ENCODE measurements at places on chromosomes 4 and X.

DNA sequence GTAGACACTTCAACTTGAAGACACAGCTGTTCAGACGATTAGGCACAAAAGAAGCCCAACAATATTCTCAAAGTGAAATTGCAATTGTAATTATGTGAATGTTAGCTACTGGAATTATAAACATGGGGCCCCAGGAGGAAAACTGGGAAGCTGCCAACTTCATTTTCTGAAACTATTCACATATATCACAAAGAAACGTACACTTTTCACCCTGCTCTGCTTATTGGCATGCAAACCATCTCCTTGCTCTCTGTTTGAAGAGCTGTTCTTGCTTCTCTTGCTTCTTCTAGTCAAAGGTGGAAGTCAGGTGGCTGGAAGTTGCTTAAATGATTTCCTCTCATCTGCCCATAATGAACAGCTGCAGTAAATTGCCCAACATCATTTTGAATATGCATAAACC, 320.1 kb downstream of the CFAP299 start:
- DNase-seq = no peak

DNA sequence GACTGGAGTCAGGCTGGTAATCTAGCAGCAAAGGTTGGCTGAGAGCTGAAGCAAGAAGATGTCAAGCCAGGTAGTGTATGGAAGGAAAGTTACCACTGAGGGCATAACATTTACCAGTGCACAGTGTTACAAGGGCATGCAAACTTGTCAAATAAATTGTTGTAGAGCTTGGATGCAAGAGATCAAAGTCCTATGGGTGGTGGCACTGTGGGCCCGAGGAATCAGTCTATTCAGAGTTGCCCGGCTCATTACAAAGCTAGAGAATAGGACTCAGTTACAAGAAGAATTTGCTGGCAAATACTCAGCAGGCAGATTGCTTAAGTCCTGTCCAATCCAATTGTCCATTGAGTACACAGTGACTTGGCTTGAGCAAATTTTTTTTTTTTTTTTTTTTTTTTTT, 2043.8 kb downstream of the ARAP2 start:
- no peak for DNase-seq

DNA sequence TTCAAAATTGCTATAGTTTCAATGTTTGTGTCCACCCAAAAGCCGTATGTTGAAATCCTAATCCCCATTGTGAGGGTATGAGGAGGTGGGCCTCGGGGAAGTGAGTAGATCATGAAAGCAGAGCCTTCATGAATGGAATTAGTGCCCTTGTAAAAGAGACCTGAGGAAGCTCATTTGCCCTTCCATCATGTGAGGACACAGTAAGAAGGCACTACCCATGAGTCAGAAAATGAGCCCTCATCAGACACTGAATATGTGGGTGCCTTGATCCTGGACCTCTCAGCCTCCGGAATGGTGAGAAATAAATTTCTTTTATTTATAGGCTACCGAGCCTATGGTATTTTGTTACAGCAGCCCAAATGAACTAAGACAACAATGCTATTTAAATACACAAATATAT, 57.7 kb upstream of the EFHC2 start:
- no peak for DNase-seq

DNA sequence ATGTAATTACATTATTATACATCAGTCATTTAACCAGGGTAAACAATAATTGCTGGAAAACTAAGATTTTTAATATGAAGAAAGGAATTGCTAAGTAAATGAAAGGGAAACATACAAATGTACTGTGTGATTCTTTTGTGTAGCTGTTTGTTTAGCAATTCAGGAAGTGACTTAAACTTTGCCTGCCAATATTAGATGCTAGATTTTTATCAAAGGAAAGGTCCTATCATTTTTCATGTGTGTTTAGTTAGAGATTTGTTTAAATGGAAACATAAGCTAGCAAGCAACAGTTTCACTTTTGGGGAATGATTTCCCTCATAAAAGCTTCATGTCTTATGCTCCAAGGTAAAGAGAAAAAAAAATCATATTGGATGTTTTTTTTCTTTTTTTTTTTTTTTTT, 95.1 kb upstream of the LIMCH1 start:
- DNase-seq = no peak

- DNase-seq = no peak
Measured at GRCh38 chr4:7666011-7666410, 231.3 kb upstream of the PSAPL1 start.

DNA sequence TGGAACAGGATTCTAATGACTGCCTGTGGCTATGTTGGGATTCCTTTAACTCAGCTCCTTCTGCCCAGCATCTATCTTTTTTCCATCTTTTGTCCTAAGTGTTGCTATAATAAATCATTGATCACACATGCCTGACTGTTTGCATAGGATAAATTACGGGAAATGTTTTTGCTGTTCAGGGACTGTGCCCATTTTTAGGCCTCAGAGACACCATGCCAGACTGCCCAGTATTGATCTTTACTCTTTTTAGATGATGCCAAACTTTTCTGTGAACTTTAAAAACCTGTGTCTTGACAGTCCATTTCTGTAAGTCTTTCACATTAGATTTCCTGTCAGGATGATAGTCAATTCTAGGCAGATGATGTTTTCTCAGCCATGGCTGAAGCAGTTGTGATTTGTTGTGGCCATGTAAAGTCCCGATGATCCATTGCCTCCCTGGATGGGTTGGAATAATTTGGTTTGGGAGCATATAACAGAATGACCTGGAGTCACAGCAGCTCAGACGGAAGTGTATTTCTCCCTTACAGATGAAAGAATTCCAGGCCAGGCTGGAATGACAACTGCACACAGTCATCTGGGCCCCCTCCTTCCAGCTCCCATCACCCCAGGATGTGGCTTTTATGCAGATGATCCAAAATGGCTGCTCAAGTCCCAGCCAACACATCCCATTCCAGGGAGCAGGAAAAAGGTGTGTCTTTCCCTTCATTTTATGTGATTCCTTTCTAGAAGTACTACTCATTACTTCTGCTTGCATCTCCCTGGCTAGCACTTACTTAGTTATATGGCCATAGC, 3.4 kb downstream of the HTT-AS start:
- DNase-seq = no peak

DNA sequence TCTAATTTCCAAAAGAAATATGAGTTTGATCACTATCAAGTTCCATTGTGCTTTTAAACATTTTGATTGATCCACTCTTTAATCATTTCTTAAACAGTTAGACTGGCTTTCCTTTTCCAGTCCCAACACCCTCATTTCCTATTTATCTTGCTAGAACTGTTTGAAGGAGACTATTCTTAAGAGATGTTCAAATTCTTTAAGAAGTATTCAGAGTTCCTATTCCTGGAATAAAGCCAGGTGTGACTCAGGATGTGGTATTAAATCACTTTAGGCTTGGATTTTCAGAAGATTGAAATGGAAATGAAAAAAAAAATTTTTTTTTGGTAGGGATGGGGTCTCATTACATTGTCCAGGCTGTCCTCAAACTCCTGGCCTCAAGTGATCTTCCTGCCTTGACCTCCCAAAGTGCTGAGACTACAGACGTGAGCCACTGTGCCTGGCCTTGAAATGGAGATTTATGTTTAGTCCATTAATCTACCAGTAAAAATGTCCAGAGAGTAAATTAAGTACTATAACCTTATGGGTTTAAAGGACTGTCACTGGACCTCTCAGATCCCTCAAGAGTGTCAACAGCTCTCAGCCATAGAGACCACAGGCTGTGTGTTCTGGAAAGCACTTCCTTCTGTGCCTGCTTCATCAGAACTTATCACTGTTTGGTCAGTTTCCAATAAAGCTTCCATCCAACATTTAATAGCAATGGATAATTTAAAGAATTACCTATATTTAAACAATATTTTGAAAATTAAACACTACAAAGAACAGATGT, 90.7 kb downstream of the CDS1 start:
- DNase-seq = no peak

- no peak for DNase-seq
Measured at GRCh38 chr4:139843641-139844040, 178.0 kb downstream of the MGST2 start.

GRCh38 chr4:8516061-8516573, 64.1 kb upstream of the GPR78 start:
- no peak for DNase-seq

- peak; percentile 16 for DNase-seq
Measured at GRCh38 chr4:44629280-44629866, 22.1 kb downstream of the YIPF7 start.

DNA sequence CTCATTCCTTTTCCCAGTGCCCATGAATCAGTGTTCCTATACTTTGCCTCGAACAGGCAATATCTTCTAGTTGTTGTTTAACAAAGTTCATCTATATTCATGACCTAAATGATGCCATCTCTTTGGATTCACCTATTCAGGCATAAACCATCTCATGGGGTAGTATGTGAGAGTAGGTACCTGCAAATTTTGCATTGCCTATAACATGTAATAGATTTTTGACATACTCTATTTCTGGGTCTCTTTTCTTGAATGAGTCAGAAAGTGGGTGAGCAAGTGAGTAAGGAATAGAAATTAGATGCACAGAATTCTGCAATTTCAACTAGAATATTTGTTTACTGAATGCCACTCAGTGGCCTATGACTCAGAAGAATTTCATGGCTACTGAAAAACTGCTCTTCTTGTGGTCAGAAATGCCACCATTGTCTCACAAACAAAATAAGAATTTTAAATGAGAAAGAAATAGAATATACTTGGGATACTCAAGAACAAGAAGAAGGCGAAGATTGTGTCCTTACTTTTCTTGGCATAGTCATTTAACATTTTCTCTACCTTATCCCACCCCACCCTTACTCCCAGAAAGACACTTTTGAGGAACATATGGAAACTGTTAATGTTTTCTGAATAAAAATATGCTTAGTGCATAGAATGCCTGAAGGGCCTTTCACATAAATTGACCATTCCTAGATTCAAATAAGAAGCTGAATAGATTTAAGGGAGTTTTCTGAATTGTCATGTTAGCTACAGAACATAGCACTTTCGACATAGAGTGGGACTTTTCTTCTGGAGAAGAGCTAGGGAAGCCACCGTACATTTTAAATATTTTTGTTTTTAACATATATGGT, 86.8 kb downstream of the HHIP start:
- no peak for DNase-seq

GRCh38 chr4:179268791-179269190, 1826.6 kb upstream of the AGA start:
- DNase-seq = no peak

DNA sequence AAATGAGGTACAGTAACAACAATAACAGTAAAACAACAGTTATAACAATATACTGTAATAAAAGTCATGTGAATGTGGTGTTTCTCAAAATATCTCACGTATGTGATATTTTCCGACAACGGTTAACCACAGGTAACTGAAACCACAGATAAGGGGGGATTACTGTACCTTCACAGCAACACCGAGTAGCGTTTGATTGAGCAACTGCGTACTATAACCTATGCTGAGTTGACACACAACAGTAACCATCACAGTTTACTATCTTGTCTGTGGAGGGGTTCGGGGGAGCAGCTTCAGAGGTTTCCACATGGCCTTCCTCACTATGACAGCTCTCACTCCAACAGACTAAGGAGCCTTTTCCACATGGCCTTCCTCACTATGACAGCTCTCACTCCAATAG, 13.4 kb downstream of the RBMX2 start:
- DNase-seq = no peak

- no peak for DNase-seq
Measured at GRCh38 chr4:123599061-123599919, 202.7 kb downstream of the SPRY1 start.

- DNase-seq = no peak
Measured at GRCh38 chr4:37101182-37101581, 143.4 kb upstream of the NWD2 start.

DNA sequence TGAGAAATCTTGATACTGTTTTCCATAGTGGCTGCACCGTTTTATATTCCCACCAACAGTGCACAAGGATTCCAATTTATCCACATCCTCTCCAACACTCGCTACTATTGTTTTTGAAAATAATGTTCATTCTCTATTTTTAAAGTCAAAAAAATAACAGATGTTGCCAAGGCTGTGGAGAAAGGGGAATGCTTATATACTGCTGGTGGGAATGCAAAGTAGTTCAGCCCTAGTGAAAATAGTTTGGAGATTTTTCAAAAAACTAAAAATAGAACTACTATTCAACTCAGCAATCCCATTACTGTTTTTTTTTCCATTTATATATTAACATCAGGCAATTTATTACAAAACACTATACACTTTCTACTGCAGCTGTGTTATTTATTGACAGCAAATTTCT, 208.7 kb downstream of the CBLL2 start:
- DNase-seq = no peak

DNA sequence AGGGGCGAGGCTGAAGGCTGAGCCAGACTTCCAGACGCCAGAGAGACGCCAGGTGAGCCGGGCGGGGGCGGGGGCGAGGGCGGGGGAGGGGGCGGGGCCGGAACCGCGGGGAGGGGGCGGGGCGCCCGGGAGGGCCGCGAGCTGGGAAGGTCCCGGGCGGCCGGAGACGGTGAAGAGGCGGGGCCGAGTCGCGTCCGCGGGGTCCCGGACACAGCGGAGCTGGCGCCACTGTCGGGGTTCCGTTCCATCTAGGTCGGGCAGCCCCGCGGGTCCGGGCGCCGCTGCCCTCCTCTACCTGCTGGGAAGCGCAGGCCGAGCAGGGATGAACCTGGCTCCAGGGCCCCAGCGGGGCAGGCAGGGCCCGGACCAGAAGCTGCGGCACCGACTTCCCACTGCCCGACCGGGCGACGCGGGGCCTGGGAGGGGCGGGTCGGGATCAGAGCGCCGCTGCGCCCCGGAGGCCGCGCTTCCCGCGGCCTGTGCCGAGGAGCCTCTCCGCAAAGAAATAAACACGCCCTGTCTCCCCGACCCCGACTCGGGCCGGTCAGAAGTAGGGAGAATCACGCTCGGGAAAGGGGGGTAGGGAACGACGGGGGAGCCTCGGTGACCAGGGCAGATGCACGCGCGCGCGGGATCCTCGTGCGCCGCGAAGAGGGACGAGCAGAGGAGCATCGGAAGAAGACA, 10.6 kb downstream of the HMX1 start:
- no peak for DNase-seq

DNA sequence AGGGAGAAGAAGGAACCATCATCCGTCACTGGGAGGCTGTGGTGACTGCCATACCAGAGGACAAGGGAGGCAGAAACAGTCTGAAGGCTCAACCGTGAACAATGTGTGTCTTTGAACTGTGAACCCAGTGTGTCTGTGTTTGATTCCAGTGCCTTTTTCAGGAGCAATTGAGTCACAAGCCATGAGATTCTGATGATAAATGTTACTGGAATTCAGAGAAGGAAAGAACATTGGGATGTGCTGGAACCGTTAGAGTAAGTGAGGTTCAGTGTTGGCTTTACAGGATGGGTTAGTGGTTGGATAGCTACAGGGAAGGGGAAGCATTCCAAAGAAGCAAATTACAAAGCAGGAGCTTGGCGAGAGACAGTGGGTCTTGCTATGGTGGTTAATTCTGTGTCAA, 464.4 kb downstream of the TRIML1 start:
- DNase-seq = no peak

DNA sequence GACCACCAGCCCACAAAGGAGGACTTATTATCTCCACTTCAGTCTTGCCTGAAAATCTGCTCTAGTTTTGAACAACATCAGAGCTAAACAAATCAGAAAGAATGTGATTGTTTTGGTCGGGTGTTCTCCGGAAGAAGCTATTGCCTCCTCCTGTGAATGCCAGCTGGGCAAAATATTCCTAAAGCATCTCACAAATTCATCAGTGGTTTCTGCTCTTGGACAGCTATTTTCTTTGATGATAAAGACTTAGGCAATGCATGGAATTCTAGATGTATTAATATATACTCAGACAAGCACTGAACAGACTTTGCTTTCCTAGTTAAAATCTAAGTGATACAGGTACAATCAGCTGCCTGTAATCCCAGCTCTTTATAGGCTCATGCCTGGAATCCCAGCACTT, 71.8 kb downstream of the ASMT start:
- DNase-seq = no peak

All from T-helper 2 cell treated with Interferon-gamma antibody and Interleukin-4, amounts not matched to agents 5 μg/mL and 100 μg/mL, for 36 hours (primary cell).